Stimulated activated CD4-positive, alpha-beta T cell treated with anti-CD3 and anti-CD28 coated beads, Interleukin-1b, Interleukin-23, amount 100 ng/mL, for 1 hour (primary cell): ENCODE measurements at places on chromosomes 2 and 18.

DNA sequence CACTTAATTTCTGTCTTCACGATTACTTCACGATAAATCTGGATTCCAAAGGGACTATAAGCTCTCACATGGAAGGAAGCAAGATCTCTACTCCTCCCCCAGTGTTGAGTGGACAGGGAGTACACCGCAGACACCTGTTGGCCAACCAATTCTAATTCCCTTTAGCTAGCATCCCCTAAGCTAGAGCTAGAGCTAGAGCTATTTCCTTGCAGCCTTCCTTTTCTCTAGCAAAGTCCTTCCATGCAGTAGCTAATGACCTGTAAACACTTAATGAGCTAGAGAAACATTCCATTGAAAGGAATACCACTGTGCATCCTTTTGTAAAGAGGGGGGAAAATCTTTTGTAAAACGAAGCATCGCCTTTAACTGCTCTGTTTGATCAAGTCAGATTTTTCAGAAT, 56.5 kb downstream of the BCL11A start:
- no peak for DNase-seq

DNA sequence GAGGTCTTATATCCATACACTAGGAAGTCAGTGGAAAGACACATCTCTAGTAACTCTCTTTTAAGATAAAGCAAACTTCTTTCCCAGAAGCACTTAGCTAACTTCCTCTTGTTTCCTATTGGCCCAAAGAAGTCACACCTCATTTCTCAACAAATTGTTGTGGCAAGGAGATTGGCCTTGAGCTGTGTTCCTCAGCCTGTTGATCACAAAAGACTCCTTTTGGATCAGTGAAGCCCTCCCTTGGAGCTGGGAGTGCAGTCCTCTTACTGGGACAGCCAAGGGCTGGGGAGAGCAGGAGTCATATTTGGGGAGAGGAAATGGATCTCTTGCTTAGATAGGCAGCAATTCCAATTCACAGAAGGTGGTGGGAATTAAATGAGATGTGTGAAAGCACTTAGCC, 51.2 kb upstream of the DAPL1 start:
- DNase-seq = no peak

DNA sequence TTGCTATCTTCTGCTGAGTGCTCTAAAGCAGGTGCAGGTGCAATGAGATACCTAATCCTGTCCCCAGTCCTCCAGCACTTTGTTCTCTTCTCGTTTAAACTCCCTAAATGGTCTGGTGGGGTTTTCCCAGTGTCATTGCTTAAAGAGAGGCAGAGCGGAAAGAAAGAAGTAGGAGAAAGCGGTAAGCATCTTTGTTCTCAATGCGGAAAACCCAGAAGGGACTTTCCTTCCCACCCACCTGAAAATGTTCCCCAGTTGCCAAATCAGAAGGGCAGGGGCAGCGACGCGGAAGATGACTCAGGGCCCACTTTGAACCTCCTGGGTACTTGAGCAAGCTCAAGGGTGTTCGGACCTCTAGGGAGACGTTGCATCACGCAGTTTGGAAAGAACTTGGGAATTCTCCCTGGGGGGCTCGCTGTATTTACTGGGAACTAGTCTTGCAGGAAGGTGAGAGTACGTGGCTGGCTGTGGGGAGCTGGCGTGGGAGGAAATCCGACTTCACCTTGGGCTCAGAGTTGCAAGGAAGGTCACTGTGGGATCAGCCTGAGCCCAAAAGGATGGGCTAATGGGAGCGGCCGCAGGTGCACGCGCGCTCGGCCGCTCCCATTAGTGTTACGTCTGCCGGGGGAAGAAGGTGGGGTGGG, 589 bp upstream of the SGPP2 start:
- DNase-seq = peak; percentile 38

GRCh38 chr18:67597759-67598158, 81.2 kb upstream of the DSEL start:
- DNase-seq = no peak

DNA sequence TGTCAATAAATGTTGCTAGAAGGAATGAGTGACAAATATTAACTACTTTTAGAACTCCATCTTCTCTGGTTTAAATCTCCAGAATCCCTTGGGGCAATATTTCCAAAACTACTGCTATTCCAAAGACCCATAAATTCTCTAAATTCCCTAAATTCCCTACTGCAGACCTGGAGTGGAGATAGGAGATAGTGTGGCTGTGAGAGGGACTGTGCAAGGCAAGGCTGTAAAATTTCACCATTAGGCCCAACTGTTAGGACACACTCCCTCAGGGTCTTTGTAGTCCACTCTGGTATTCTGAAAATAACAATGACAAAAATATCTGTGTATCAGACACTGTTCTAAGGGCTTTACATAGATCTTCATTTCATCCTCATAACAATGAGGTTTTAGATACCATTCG, 67.9 kb downstream of the MYL12B start:
- DNase-seq = no peak

GRCh38 chr2:149001496-149001895, 37.0 kb upstream of the LYPD6B start:
- no peak for DNase-seq

GRCh38 chr2:115364093-115364492, 921.7 kb downstream of the DPP10 start:
- DNase-seq = no peak

GRCh38 chr2:120818441-120818920, 82.8 kb downstream of the GLI2 start:
- DNase-seq = no peak

DNA sequence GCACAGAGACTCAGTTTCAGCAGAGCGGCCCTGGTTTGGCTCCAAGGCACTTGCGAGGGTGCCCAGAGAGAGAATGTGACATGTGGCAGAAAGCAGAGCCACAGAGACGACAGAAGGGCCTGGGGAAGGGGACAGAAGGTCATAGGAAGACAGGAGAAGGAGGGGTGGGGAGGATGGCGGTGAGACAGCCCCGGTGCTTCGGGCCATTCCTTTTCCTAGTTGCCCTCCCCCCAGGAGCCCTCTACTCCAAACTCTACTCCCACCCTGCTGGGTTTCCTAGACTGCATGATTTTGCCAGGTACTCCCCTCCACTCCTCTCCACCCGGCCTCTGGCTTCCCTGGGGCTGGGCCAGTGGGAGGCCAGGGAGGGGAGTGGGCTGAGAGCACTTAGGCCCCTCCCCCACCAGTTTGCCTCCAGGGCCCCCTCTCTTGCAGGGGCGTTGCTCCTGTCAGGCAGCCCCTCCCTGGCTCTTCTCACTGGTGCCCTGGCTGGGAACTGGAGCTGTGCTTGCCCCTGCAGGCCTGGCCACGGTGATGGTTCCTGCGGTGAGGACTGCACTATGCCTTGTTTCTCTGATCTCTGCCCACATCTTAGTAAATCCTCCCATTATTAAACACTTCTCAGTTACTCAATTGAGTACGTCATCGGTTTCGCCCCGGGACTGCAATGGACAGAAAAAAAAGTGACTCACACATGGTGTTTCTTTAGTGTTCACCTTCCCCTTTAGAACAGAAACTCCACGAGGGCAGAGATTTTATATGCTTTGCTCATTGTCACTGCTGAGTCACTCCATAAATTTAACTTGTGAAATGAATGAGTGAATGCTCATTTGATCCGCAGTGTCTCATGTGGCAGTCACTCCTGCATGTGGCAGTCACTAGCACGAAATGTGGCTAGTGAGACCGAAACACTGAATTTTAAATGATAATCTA, 58.7 kb upstream of the SP3 start:
- no peak for DNase-seq

- DNase-seq = no peak
Measured at GRCh38 chr2:23480957-23481797, 96.2 kb downstream of the KLHL29 start.

GRCh38 chr2:159942146-159942545, 120.3 kb downstream of the PLA2R1 start:
- DNase-seq = no peak

DNA sequence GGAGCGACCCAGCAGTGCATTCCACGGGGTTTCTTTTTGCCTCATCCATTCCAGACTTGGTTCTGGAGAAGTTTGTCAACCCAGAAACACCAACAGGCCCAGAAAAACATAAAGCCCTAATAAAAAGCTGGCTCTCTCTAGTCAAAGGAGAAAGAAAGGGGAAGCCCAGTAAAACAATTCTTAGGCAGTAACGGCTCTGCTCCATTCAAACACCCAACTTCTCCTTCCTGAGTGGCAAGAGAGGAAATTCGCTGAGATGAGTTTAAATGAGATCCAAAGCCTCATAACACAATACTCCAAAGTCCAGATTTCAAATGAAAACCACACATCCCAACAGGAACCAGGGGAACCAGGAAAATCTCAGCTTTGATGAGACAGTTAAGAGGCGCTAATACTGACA, 179.9 kb downstream of the RPIA start:
- DNase-seq = no peak

- DNase-seq = no peak
Measured at GRCh38 chr18:191725-192124, 33.4 kb downstream of the USP14 start.

DNA sequence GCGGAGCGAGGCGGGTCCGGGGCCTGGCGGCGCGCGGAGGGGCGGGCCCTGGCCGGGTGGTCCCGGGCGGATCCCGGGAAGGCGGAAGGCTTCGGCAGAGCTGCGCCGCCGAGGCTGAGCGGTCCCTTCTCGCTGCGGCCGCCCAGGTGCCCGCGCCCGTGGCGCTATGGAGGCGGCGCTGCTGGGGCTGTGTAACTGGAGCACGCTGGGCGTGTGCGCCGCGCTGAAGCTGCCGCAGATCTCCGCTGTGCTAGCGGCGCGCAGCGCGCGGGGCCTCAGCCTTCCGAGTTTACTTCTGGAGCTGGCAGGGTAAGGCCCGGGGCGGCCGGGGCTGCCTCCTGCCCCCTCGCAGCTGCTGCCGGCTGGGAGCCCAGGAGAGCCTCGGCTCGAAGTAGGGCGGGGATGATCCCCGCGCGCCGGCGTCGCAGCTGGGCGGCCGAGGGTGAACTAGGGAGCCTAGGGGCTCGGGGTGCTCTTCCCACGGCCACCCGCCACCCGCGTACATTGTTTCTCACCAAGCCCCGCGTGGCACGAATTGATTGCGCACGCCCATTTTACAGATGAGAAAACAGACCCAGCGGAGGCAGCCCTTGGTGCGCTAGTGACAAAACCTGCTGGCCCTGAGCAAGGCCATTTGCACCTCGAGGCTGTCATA, at the start of gene SLC66A3:
SLC66A3 (plus strand) TSS at position 87 of the 655 bp plus-strand sequence; CDS start at position 167, 80 bp downstream.
- no peak for DNase-seq

DNA sequence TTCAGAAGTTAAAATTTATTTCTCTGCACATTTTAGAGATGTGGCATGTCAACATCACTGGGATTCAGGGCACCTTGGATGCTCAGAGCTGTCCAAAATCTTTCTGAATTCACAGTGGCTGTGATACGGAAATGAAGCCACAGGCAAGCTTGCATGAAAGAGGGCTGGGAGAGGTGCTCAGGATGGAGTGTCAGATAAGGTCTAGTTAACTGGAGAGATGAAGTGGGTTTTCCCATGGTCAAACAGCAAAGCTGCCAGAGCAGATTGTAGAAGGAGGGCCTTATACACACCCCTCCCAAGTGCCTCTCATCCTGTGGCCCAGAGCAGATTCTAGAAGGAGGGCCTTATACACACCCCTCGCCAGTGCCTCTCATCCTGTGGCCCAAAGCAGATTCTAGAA, 286.8 kb upstream of the PXDN start:
- DNase-seq = no peak

DNA sequence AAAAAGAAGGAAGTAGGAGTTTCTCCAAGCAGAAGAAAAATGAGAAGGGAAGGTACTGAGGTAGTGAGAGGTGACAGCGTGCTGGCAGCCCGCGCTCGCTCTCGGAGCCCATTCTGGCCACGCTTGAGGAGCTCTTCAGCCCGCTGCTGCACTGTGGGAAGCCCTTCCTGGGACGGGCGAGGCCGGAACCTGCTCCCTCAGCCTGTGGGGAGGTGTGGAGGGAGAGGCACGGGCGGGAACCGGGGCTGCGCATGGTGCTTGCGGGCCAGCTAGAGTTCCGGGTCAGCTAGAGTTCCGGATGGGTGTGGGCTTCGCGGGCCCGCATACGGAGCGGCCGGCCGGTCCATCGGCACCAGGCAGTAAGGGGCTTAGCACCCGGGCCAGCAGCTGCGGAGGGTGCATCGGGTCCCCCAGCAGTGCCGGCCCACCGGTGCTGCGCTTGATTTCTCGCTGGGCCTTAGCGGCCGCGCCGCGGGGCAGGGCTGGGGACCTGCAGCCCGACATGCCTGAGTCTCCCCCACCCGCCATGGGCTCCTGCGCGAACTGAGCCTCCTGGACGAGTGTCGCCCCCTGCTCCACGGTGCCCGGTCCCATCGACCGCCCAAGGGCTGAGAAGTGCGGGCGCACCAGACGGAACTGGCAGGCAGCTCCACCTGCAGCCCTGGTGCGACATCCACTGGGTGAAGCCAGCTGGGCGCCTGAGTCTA, 11.1 kb upstream of the CYS1 start:
- DNase-seq = no peak

GRCh38 chr2:122205641-122206040, 450.2 kb downstream of the TSN start:
- no peak for DNase-seq

DNA sequence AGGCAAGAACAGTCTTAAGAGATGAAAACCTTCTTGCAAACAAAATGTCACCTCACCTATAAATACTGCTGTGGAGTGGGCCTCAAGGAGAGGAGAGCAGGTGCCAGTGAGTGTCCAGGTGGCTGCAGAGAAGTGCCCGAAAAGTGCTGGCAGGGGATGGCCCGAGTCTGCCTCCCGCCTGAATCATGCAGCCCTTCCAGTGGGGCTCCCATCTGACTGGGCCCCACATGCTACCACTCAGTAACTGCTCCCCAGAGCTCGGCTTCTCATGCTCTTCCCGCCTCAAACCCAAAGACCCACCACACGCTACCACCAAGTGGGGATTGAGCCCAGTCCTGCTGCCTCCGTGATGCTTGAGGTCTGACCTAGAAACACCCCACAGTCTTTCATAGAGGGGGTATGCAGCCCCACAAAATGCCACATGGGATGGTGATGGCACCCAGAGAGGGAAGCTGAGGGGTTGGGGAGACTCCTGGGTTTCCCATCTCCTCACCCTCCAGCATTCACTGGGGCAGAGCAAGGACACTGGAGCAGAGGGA, 7.4 kb downstream of the HS6ST1 start:
- DNase-seq = no peak

DNA sequence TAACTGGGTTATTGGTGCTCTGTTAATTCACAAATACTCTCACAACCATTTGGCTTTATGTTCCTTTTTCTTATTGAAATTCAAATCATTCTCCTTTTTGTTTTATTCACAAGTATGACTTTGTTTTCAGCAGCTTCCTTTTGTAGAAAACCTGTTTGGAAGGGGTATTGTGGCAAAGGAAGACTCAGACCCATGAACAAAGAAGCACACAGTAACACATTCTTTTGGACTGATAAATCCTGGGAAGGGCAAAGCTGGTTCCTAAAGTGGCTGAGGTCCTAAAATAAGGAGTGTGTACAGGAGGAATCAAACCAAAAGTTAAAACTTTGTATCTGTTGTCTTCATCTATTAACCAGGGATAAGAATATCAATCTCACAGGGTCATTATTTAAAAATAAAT, 374.7 kb upstream of the FIGN start:
- no peak for DNase-seq

DNA sequence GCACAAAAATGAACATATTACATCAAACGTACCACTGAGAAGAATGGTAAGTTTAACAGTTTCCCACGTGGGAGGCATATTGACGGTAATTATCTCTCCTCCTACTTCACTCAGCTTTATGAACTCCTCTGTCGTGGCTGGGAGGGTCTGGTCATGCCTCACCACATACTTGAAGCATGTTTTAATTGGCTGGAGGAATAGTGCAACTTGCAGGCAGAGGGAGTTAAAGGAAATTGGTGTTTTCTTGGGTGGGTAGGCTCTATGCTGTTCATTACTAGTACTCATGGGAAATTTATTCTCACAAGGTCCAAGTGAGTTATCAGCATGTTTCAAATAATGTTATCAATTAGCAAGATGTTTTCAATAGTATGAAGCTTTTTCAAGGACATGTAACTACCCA, 767.0 kb downstream of the PLCL1 start:
- no peak for DNase-seq

GRCh38 chr2:2719781-2720180, 388.7 kb upstream of the MYT1L start:
- no peak for DNase-seq
